Stimulated activated CD4-positive, alpha-beta T cell treated with anti-CD3 and anti-CD28 coated beads, Interleukin-15, amount 100 ng/mL, for 24 hours (primary cell): ENCODE measurements at places on chromosomes 2 and 18.

- no peak for DNase-seq
These were observed 97.2 kb upstream of the ACVR1C start for GRCh38 chr2:157725846-157726245.

DNA sequence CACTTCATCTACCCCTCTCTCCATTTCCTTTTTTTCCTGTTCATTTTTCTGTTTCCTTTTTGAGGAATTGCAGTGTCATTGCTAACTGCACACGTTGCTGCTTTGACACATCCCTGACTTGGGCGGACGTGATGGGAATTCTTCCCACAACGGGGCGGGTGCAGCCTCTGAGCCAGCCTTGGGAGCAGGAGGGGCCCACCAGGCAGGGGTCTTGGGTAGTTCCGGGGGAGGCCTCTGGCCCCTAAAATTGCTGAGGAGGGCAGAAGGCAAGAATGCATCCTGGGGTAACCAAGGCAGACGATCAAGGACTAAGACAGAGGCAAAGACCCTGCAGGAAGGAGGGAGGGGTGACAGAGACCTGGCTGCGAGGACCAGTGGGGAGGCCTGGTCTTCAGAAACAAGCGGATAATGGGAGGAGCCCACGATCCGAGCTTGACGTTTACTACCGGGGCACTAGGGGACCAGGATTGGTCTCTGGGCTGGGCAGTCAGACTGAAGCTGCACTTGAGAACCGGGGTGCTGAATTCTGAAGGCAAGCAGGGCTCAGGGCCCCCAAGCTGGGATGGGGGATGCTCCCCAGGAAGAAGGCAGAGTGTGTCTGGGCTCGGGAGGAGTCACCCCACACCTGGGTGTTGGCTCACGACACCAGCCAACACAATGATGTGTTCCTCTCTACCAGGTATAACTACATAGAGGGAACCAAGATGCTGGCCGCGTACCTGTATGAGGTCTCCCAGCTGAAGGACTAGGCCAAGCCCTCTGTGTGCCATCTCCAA, 14.8 kb upstream of the CNDP1 start:
- DNase-seq, result no peak

DNA sequence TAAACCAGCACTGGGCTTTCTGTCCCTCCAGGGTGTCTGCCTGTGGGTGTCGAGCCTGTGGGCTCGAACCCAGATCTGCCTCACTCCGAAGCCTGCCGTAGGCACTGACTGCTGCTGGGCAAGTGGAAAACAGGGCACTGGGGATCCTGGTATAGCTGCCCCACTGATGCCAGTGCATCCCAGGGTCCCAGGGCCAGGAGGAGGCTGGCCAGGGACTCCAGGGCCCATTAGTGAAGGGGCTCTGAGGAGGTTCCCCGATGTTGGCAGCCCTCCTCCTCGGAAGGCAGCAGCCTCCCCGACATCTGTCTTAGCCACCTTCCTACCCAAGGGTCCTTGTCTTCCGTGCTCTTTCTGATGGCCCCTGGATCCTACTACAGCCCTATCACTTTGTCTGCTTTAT, 96.1 kb downstream of the RTN4 start:
- no peak for DNase-seq

DNA sequence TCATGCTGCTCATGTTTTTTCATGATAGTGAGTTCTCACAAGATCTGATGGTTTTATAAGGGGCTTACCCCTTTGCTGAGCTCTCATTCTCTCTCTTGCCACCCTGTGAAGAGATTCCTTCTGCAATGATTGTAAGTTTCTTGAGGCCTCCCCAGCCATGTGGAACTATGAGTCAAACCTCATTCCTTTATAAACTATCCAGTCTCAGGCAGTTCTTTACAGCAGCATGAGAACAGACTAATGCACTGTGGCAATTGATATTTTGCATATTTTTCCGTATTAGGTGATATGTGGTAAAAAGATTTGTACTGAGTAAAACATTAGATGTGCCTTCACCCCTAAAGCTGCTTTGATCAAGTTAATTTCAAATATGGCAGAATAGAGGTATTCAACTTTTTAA, 48.8 kb downstream of the RAB27B start:
- DNase-seq, result no peak
